ENCODE measurements at places on chromosomes 4 and X. TPM values are rescaled to one million over a fixed set of nuclear protein-coding genes. Genes with fewer than 3 reads are reported as not detected.

Gene SLC10A7
- total RNA-seq = 16.1 TPM

Gene CT83
- not detected for total RNA-seq

Gene DOK7
- total RNA-seq = 0.22 TPM

Gene TMEM144
- total RNA-seq = not detected

Gene NPY1R
- not detected for total RNA-seq

Gene EFHC2
- 2.0 TPM for total RNA-seq

All from T-cell (primary cell).